ENCODE measurements at places on chromosomes 5 and 9.

DNA sequence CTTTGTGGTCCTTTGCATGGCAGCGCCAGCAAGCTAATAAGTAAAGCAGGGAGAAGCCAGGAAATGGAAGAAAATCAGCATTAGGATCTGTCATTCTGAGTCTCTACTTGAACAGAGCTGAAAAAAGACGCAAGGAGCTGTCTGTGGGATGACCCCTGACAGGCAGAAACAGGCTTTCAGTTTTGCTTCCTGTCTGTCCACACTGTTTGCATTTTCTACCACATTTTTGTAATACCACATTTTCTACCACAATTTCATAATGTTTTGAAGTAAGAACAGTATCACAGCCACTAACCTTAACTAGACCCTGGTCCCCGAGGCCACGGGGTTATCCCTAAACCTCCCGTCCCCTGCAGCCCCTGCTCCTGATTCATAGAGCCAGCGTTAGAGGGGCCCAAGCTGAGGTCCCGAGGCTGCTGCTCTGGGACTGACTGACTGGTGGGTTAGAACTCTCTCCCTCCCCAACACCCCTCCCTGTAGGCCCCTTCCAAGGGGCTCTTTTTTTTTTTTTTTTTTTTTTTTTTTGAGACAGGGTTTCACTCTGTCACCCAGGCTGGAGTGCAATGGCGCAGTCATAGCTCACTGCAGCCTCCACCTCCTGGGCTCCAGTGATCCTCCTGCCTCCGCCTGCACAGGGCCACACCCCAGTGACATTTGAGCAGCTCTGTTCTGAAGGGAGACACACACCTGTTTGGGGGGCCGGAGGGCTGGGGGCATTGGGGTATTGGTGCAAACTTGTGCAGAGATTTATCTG lies 4.0 kb upstream of the CLIC3 start:
- no peak for DNase-seq

- DNase-seq, result no peak
Measured at GRCh38 chr9:3906437-3907213, 380.8 kb upstream of the RFX3 start.

DNA sequence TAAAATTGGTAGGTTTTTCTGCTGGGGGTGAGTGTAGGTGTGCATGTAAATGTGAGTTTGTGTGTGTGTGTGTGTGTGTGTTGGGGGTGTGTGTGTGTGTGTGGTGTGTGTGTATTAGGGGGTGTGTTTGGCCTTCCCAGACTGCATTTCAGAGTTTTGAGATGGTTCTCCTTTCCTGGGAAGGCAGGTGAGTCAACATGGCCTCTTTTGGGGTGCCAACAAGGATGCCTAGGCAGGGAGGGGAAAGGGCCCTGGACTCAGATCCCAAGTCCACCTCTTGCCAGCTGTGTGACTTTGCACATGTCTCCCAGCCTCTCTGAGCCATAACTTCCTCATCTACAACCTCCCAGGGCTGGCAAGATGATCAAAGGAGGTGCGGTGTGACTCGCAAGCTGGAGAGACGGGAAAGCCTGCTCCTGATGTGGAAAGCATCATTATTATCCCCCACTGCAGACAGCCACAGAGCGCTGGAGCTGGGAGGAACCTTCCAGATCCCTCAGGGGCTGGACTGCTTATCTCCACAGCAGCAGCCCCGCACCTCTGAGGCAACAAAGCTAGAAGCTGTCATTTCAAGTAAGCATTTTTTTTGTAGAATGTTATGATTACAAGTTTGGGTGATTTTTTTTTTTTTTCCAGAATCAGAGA lies 63.5 kb upstream of the TBC1D2 start:
- DNase-seq, result no peak

- peak; percentile 88 for DNase-seq
Measured at GRCh38 chr9:130138791-130139190, 33.4 kb upstream of the NCS1 start.

DNA sequence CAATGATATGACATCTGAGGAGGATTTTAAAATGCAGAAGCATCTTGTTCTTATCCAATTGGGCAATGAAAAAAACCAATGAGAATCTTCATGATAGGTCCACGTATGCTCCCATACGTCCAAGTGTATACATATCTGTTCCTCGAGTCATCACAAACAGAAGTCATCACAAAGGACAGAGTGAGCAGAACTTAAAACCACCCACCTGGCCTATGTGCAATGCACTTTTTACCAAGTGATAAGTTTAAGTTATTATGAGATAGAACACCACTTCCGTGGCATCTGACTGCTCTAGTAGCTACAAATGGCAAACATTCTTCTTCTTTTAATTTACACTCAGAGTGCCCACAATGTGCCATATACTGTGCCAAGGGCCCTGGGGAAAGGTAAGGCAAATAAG lies 82.4 kb downstream of the PPP2R2B start:
- DNase-seq, result no peak

- no peak for DNase-seq
Measured at GRCh38 chr5:107396351-107396690, 274.4 kb downstream of the EFNA5 start.

DNA sequence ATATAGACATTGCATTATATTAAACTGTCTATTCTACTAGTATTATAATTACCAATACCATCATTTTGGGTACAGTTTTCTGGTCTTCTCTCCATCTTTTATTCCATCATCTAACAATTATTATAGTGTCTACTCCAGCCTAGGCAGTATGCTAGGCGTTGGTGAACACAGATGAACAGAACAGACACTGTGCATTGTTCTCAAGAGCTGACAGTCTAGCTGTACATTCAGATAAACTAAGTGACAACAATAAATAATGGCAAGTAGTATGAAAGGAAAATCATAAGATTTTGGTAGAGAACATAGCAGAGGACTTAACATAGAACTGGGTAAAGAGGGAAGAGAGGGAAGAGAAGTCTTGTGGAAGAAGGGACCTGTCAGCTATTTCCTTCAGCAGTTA lies 12.5 kb upstream of the SGCD start:
- DNase-seq, result no peak

DNA sequence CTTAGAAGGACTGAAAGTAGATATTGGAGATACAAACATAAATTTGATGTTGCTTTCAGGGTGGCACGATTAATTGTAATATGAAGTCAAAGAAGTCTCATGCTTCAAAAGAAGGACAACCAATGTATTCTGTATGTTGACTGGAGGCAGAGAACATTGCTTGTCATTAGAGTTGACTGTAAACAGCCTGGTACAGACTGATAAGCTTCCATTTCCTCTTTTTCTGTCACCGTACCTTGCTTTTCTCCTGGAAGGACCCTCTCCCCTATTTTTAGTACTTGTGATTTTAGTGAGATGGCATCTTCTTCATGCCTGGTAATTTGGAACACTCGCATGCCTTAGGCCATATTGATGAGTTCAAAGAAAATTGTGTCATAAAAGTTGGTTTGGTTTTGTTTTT lies 809.4 kb downstream of the PRELID2 start:
- no peak for DNase-seq

GRCh38 chr5:74188351-74189105 lies 452.0 kb downstream of the ENC1 start:
- no peak for DNase-seq

GRCh38 chr9:106969696-106970095 lies 106.7 kb downstream of the ZNF462 start:
- no peak for DNase-seq

GRCh38 chr5:107422494-107422893 lies 248.2 kb downstream of the EFNA5 start:
- no peak for DNase-seq

DNA sequence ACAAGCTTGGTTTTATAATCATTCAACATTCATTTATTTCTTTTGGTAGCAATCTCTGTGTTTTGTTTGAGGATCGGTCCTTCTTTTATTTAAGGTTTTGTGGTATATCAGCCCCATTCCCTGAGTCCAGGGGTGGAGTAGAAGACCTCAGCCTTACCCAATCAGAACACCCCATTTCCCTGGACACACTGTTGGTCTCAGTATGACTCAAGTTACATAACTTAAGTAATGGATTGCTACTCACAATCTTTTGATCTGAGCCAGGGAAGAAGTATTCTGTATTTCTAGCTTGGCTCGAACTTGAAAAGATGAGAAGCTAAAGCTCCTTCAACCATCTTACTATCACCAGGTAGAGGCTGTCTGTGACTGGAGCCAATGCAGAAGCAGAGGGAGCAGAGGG lies 175.2 kb upstream of the HAPLN1 start:
- DNase-seq, result no peak

DNA sequence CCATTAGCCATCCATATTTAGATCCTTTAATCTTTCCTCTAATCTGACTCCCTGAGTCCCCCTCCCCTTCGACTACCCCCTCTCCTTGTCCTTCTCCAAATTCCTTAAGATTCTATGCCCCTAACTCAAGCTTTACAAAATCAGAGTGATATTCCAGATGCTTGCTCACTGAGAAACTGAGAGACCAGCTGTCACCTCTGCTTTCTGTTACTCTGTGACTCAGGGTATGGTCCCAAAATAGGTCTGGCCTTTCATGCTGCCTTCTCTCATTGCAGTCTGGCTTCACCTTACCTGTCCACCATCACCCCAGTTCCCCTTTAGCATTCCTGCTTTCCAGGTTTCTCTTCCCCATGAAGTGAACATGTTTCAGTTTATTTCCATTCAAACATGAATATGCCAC lies 383.3 kb upstream of the SLC30A5 start:
- no peak for DNase-seq

DNA sequence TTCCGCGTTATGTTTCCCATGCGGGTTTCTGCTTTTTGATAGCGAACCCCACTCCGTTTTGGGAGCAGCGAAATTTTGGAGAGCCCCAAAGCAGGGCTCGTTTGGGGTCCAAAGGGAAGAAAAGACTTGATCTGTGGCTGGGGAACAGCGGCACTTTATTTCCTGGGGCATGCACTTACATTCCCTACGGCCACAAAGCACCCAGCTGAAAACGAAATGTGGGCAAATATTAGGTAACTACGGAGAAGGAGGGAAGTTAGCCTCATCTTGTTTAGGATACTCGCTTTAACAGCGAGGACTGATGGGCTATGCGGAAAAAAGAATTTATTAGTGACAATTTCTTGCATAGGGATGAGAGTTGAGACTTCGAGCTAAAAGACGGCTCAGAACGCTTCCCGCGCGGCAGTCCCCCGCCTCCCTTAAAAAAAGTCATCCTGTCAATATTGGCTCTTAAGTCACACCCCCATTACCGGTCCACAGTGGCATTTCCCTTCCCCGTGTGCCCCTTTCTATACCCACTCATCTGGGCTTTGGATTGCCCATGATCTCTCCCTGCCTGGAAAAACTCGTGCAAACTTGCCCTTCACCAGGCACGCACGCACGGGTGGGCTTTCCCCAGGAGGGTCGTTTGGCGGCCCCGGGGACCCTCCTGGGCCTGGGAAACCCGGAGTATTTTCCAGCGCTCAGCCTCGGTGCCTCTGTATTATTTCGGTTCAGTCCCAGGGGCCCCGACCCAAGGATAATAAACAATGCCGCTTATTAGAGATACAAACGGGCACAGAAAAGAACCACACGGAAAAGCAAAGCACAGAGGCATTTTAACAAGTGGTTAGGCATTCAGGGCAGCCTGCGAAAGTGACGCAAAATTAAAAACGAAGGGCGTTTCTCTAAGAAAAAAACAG lies 35.8 kb upstream of the NFIB start:
- DNase-seq, result no peak

DNA sequence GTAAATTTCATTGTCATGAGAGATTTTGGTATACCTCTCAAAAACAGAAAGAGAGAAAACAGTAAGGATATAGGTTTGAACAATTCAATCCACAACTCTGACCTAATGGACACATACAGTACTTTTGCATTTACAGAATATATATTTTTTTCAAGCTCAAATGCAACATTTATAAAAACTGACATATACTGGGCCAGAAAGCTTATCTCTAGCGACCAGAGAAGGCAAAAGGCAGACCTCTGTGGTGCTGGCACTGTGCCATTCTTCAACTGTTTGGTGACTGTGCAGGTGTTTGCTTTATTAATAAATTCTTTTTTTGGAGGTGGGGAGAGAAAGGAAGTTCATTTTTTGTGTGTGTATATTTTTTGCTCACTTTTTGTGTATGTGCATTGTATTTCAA lies 6.0 kb upstream of the PLAC8L1 start:
- no peak for DNase-seq

GRCh38 chr9:79973627-79974026 lies 401.9 kb downstream of the TLE4 start:
- no peak for DNase-seq

GRCh38 chr9:134358662-134359319 lies 32.5 kb downstream of the RXRA start:
- no peak for DNase-seq

GRCh38 chr5:73748510-73749400 lies 122.8 kb downstream of the ARHGEF28 start:
- DNase-seq, result no peak

DNA sequence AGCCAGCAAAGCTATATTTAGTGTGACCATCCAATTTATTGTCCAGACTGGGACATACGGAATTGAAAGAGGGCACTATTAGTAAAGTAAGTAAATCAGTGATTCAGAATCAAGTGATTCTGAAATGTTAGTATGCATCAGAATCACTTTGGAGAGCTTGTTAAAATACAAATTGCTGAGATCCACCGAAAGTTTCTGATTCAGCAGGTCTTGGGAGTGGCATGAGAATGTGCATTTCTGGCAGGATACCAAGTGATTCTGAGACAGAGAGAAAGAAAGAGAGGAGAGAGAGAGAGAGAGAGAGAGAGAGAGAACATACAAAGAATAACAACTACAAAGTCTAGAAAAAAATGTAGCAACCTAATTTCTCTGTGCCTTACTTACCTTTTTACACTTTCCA lies 65.4 kb upstream of the ASTN2 start:
- no peak for DNase-seq

- no peak for DNase-seq
Measured at GRCh38 chr5:148796936-148797335, 29.5 kb upstream of the ADRB2 start.

DNA sequence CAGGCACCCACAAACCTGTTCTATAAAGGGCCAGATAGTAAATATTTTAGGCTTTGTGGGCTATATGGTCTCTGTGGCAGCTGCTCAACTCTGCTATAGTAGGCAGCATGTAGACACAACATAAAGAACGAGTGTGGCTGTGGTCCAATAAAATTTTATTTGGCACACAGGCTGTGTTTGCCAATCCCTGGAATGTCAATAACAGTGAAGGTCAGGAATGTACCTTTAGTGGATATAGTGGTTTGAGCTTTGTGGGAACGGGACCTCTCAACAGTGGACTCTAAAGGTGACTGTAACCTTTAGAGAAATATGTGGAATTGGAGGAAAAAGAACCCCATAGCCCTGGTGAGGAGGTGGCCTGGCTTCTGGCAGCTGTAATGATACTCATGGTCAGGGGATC lies 145.2 kb downstream of the MAST4 start:
- DNase-seq, result no peak

- no peak for DNase-seq
Measured at GRCh38 chr9:106886111-106887046, 23.4 kb downstream of the ZNF462 start.

DNA sequence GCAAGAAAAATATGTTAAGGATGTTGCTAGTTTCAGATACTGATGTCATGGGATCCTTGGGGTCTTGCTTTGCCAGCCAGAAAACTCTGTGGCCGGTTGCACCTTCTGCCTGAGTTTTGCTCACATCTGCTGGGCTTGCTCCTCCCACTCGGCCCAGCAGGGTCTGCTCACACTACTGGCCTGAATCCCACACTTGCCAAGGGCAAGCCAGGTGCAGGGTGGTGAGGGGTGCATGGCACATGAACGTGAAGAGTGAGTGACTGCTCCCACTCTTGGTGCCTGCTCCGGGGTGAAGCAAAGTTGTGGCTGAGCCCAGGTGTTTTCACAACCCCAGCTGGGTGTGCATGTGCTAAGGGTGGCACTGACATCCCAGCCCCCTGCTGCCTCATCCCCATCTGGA lies 83.1 kb upstream of the STARD4 start:
- DNase-seq, result no peak
